Central memory CD4-positive, alpha-beta T cell (primary cell): ENCODE measurements at places on chromosomes 1 and 21.

GRCh38 chr21:37240978-37241377 is 26.2 kb downstream of the VPS26C start:
- no peak for DNase-seq

DNA sequence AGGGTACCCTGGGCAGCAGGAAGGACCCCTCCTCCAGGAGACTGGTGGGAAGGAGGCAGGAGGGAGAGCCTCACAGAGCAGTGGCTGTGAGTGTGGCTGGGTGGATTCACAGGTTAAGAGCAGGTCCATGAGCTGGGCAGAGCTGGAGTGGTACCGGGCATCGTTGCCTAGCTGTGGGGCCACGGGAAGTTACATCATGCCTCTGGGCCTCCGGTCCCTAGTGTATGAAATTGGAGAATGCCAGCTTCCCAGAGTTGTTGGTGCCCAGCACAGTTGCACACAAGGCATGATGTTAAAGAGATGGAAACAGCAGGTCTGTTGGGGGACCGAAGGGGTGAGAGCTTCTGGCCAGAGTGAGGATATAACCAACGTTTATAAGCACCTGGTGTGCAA is 18.5 kb downstream of the FOXO6 start:
- no peak for DNase-seq

DNA sequence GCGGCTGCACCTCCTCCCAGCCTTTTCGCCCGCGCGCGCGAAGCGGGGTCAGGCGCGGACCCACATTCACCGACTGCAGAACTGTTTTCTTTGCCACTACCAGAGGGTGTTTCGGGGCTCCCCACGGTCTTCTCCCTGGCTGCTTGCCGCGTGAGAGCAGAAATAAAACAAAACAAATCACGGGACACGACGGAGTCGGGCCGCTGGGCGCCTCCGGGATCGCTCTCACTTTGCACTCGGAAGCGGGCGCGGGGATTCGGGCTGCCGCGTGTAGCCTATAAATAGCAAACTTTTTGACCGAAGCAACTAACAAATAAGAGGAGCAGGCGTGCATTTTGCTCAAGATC is 412.3 kb upstream of the ESRRG start:
- DNase-seq, result no peak

- DNase-seq, result no peak
Measured at GRCh38 chr1:104248385-104248784, 498.7 kb downstream of the AMY1C start.

GRCh38 chr1:151964510-151964909 is 29.1 kb downstream of the S100A10 start:
- no peak for DNase-seq

GRCh38 chr1:245693941-245694752 is 539.4 kb downstream of the KIF26B start:
- no peak for DNase-seq

- no peak for DNase-seq
Measured at GRCh38 chr1:10888291-10888690, 91.8 kb upstream of the CASZ1 start.

- DNase-seq, result no peak
Measured at GRCh38 chr1:177069490-177069889, 95.0 kb downstream of the ASTN1 start.

GRCh38 chr1:168427051-168427450 is 116.7 kb downstream of the XCL2 start:
- DNase-seq, result no peak

- no peak for DNase-seq
Measured at GRCh38 chr1:43272161-43272560, 2.4 kb downstream of the TMEM125 start.

DNA sequence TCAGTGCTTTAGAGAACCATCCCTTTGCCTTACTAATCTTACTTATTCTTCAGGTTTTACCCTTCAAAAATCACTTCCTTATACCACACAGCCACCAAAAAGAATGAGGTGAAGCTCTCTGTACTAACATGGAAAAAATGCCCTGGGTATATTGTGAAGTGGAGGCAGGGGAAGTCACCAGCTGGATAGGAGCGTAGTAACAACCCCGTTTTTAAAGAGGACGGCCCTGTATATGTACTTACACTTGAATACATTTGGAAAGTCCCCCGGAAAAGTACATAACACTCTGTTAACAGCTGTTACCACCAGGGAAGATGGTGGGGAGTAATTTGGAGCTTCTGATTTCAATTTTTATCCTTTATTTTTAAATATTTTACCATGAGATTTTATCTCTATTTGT is 28.2 kb upstream of the KHDRBS1 start:
- peak; percentile 16 for DNase-seq

DNA sequence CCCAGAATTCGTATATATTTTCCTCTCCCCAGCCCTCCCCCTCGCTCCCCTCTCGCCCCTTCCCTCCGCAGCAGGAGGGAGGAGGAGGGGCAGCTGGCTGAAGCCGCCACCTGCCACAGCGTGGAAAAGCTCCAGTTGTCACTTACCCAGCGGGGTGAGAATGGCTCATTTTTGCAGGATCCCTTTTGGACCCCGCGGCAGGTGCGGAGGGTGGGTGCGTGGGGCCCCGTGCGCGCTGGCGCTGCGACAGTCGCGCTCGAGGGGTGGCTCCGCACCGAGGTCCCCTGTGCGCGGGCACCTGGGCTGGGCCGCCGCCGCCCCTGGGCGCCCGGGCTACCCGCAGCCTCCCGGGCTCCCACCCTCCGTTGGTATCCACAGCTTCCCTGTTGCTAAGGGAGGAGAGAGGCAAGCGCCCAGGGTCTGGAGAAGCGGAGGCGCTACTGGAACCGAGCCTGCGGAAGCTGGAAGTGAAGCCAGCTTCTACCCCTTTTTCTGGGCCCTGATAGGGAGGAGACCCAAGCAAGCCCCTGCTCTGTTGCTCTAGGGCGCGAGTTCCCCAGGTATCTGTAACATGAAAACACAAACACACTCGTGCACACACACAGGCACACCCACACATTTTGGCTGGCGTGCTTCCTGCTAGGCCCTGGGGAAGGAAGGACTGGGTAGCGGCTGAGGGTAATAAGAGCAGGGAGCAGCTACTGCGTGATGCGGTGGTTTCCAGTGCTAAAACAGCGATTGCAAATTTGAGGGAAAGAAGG is at the start of gene ERICH3:
Gene ERICH3 (minus strand): TSS at position 442 of the 761 bp plus-strand sequence. CDS start 273 bp downstream, at position 169.
- no peak for DNase-seq

DNA sequence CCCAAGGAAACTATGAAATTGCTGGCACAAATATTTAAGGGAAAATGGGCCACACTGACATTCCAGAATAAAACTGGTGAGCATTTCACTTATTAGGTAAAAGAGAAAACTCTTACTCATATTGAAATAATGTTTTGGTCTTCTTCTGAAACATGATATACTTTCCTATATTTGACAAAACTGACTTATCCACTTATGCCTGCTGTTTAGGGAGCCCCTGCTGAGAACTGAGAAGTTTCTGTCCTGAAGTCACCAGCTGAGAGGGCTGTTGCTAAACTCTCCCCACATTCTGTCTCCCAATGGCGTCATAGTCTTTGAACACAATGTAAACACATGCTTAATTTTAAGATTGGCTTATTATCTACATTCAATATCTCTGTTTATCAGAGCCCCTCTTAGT is 46.8 kb upstream of the ZC3H11B start:
- no peak for DNase-seq

- DNase-seq, result no peak
Measured at GRCh38 chr21:15943009-15943666, 213.4 kb downstream of the USP25 start.

DNA sequence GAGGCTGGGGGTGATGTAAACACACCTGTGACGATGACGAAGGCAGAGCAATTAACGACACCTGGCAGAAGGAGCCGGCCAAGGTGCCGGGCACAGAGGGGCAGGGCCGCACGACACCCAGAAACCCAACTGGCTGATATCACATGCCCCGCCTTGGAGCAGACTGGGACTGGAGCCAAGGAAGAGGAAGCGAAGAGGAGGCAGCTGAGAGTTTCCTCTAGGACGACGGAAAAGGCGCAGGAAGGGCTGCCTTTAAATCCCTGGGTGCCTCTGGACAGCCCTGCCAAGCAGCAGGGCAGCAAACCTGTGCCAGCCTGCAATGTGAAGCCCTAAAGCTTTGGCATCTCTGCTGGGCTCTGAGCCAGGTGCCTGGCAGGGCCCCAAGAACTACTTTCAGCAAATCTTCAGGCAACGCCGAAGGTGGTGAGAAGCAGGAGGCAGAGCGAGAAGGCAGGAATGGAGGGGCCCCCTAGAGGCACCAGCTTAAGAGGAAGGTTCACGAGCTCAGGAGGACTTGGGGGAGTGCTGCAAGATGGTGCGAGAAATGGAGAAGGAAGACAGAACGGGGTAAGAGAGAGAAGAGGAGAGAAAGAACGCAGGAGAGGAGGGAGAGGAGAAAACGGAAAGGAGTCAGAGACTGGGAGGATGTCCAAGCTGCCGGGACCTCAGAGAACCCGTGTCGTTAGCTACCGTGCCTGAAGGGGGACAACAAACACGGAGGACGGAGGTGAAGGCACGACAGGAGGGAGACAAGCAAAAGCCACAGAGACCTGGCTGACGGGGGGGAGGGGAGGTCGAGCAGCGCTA is 25.3 kb upstream of the PEF1 start:
- DNase-seq, result peak; percentile 14

DNA sequence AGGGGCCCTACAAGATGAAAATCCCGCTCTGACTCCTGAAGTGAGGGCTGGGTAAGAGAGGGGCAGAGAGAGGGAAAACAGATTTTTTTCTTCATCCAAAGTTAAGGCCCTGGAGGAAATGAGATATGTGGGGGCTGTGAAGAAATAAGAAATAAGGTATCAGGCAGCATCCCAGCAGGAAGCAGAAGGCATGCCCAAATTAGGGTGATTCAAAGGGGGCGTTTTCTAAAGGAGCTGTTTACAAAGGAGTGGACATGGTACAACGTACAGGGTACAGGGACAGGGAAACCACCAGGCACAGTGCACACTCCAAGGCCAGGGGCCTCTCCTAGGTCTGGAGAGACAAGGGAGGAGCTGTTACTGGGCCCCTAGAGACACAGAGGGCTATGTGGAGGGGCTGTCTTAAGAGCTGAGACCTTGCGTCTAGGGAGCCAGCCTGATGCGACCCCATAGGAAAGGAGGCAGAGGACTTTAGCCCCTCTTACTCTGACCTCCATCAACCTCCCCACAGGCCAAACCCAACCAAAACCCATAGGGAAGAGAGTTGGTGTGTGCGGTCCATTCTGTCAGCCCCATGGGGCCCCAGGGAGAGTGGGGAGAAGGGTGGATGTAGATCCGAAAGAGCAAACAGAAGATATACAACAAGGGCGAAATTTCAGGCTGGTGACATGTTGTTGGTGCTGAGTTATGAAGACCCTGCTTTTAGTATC is 38.6 kb downstream of the STYXL2 start:
- no peak for DNase-seq

DNA sequence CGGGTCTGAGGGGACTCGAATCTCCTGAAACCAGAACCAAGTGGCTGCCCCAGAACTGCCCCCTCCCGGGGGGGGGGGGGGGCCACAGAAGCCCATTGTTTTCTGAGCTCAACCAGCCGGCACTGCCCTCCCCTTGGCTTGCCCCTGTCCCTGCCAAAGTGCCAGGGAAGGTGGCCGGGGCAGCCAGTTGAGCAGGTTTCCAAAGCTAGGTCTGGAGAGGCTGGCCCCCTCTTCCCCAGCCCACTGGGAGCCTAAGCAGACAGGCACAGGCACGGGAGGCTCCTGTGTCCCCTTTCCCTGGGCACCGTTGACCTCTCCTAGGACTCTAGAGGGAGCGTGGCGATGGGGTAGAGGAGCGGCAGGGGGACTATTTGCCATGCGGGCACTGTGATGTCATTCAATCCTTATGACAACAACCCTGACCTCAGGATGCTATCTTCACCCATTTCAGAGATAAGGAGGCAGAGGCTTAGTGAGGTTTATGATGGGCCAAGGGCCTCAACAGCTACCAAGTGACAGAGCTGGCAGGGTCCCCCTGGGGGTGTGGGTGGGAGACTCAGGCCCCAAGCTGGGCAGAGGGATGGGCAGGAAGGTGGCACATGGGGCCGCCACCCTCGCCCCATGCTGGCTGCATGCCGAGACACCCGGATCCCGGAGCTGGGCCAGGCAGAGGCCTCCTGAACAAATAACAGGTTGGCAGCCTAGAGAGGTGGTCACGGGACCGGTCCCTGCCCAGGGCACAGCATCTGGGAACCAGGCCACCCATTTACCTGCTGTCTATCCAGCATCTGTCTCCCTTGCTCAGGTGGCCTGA is 35.0 kb downstream of the RAP1GAP start:
- no peak for DNase-seq

GRCh38 chr1:228944935-228945371 is 209.7 kb downstream of the RHOU start:
- no peak for DNase-seq

DNA sequence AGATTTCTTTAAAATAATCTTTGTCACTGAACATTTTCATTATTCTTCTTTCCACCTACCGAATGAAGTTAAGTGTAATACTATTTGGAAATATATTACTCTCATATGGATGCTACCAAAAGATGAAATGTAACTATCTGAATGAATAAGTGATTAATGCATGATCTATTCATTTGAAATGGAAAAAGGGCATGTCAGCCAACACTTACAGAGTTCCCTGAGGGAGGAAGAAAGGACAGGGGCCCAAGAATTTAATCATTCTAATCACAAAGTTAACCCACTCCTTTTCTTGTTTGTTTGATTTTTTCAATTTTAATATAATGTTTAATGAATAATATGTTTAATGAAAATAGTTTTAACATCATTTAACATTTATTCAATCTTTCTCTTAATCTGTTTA is 129.4 kb downstream of the ZC3H11B start:
- no peak for DNase-seq

DNA sequence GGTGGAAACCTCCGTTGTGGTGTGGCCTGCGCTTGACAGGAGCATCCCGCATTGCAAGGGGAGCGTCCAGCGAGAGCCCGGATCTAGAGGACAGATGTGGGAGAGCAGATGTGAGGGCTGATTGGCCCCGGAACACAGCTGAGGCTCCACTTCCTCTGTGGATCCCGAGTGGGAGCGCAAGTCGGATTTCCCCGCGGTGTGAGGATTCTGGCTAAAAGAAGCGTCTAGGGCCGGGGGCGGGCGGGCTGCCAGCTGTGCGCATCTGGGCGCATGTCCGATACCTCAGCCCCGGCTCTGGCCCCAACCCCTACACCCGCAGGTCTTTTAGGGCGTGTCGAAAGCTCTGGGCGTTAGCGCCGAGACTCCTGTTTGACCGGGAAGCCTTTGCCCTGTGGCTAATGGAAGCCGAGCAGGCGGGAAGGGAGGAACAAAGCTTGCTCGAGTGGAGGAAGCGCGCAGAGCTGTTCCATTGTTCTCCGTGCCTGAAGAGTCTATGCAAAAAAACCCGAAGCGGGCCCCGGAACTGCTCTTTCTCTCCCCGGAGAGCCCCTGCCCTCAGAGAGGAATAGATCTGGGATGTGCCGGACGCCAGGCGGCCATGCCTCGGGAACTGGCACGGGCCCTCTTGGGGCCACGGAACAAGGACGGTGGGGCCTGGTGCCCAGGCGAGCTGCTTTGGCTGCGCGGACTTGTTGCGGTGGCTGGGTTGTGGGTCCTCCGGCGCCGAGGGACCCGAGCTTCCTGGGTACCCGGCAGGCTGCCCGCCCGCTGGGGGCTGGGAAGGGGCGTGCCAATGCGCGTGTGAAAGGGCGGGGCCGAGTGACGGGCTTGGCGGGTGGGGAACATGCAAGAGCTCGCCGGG is 111.1 kb downstream of the NAV1 start:
- no peak for DNase-seq
